ENCODE measurements at places on chromosomes 3 and 15. TPM values are rescaled to one million over a fixed set of nuclear protein-coding genes. Genes with fewer than 3 reads are reported as not detected.

Gene MAGEL2
- not detected for polyA plus RNA-seq

Gene C3orf70
- not detected for polyA plus RNA-seq

Gene ST6GAL1
- 4.4 TPM for polyA plus RNA-seq

Gene RPP25
- 3.6 TPM for polyA plus RNA-seq

Gene STIMATE
- polyA plus RNA-seq = 16.3 TPM

Gene CAND2
- polyA plus RNA-seq = 0.90 TPM

Gene COMMD2
- polyA plus RNA-seq = 20.0 TPM

Gene ZNF662
- 1.2 TPM for polyA plus RNA-seq

Gene C3orf49
- not detected for polyA plus RNA-seq

Gene CTXN2
- not detected for polyA plus RNA-seq

Gene PIF1
- polyA plus RNA-seq = 11.2 TPM

Gene SCN11A
- polyA plus RNA-seq = not detected

Gene KAT2B
- 1.2 TPM for polyA plus RNA-seq

Gene CPN2
- polyA plus RNA-seq = not detected

Gene MAP1A
- polyA plus RNA-seq = 0.04 TPM

Gene LDHAL6B
- polyA plus RNA-seq = not detected

Gene GOLGA8J
- polyA plus RNA-seq = not detected

Gene NR2E3
- polyA plus RNA-seq = 0.12 TPM

Gene RARB
- not detected for polyA plus RNA-seq

Gene STX19
- 0.03 TPM for polyA plus RNA-seq

Gene KBTBD13
- not detected for polyA plus RNA-seq

Gene CATSPER2
- polyA plus RNA-seq = 2.9 TPM

Gene TSEN2
- 13.3 TPM for polyA plus RNA-seq

Gene LCTL
- polyA plus RNA-seq = 0.12 TPM

Gene C15orf61
- 5.2 TPM for polyA plus RNA-seq

Gene ADGRG7
- polyA plus RNA-seq = not detected

Gene ZNF80
- not detected for polyA plus RNA-seq

Gene UCN2
- 26.5 TPM for polyA plus RNA-seq

Gene GP5
- not detected for polyA plus RNA-seq

Gene PLCB2
- 2.2 TPM for polyA plus RNA-seq

Gene KLF15
- polyA plus RNA-seq = 0.06 TPM

Gene BBX
- polyA plus RNA-seq = 4.7 TPM

Gene SPSB4
- polyA plus RNA-seq = 0.03 TPM

Gene SLC9A9
- polyA plus RNA-seq = 1.4 TPM

Gene CIB2
- polyA plus RNA-seq = 25.2 TPM

All from foreskin keratinocyte (primary cell).